Panc1 (cell line): ENCODE measurements at places on chromosomes 11 and 22. TPM values are rescaled to one million over a fixed set of nuclear protein-coding genes. Genes with fewer than 3 reads are reported as not detected.
A peak's percentile ranks its signal among the peaks of the same experiment; 100 is the strongest.

The CCDC85B gene
- total RNA-seq, result 85.4 TPM

DNA sequence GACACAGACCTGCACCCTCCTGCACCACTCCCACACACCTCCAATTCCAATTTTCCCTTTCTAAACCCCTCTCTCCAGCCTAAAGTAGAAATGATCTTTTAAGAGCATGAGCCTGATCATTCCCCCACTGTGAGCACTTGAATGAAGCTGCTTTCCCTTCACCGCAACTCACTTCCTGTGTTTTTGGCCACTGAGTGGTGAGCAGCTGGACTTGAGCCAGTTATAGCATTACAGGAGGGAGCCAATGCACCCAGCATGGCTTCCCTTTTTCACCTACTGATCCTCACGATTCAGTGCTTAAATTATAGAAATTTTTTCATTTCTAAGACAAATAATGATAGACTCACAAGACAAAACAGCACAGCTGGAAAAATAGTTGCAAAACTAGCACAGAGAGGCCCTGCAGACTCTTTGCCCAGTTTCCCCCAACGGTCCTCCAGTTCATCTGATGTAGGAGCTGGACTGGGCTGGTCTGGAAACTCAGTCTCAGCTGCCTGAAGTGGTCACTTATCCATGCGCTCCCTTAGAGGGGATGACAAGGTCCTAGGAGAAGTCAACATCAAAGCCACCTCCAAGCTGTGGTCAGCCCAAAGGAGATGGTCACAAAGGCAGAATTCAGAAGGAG lies 9.7 kb upstream of the APOL4 start:
- no peaks in the 10 kb centered on the region for H3K27me3 ChIP-seq
- H3K4me1 ChIP-seq, result no peaks in the 10 kb centered on the region
- no peak overlapping the region for H3K4me3 ChIP-seq

- H3K27ac ChIP-seq, result no peak overlapping the region
- H3K4me3 ChIP-seq, result no peak overlapping the region
- no peaks in the 10 kb centered on the region for H3K4me1 ChIP-seq
- no peaks in the 10 kb centered on the region for H3K27me3 ChIP-seq
These were observed 12.7 kb downstream of the TTLL8 start for GRCh38 chr22:50045211-50046018.

DNA sequence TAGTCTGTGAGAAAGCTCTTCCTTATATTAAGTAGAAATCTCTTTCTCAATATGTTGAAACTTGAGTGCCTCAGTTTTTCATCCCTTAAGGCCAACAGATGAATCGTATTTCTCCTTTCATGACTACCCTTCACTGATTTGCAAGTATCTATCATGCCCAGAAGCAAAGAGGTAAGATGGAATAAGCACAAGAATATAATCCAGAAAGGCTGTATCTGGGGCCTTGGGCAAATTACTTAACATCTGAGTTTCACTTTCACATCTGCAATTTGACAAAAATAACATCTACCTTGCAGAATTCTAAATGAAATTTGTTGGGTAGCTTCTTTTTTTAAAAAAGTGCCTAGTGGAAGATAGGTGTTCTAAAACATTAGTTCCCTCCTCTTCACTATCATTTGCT lies 552.4 kb upstream of the ANO5 start:
- H3K27me3 ChIP-seq, result no peaks in the 10 kb centered on the region
- DNase-seq, result no peak
- no peaks in the 10 kb centered on the region for H3K4me1 ChIP-seq
- H3K36me3 ChIP-seq, result no peaks in the 10 kb centered on the region

The SAA1 gene
- total RNA-seq, result 7.9 TPM

DNA sequence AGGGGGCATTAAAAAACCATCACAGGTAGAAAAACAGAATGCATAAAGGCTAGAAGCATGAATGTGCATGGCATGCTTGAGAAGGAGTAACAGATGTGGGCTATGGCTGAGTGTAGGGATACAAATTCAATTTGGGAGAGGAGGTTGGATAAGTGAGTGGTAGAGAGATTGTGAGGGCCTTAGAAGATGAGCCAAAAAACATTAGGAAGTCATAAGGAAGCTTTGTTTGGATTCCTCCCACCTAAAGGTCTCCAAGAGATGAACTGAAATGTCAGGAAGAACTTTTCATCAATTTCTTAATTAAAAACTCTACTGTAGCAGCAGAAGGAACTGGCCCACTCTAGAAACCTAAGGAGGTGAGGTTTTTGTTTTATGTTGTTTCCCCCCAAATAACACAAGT lies 41.2 kb upstream of the CSNK2A3 start:
- H3K36me3 ChIP-seq, result no peaks in the 10 kb centered on the region
- no peak overlapping the region for H3K4me3 ChIP-seq
- no peaks in the 10 kb centered on the region; the same call in 1 of the 2 replicates for H3K27me3 ChIP-seq

GRCh38 chr11:110757962-110758755 lies 45.9 kb upstream of the ARHGAP20 start:
- H3K27me3 ChIP-seq, result no peaks in the 10 kb centered on the region
- DNase-seq, result no peak

The DNAJB7 gene
- total RNA-seq, result not detected

The MIOX gene
- 0.23 TPM for total RNA-seq

DNA sequence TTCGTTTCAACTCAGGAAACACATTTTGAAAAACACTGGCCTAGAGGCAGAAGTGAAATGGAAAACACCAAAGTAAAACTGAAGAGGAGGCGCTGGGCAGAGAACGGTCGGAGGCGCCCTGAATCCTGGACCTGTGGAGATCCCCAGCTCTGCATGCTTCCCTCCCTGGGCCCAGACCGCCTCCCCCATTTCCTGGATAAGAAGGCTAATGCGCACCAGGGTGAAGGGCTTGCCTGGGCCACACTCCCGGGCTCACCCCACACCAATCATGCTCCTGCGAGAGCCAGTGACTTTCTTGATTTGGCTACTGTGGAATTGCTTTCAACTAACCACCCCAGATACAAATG lies 167.1 kb downstream of the CRYBB2 start:
- peaks cover 45% of the 10 kb centered on the region for H3K4me1 ChIP-seq
- no peak overlapping the region for H3K4me3 ChIP-seq
- no peak for DNase-seq

GRCh38 chr11:73974604-73975478 lies 7.8 kb downstream of the UCP2 start:
- H3K4me3 ChIP-seq, result no peak overlapping the region
- no peak for DNase-seq
- H3K4me1 ChIP-seq, result no peaks in the 10 kb centered on the region
- peaks cover 6% of the 10 kb centered on the region; the same call in 1 of the 2 replicates for H3K36me3 ChIP-seq
- H3K27ac ChIP-seq, result no peak overlapping the region

GRCh38 chr22:39664485-39665200 lies 94.1 kb downstream of the CACNA1I start:
- H3K4me1 ChIP-seq, result no peaks in the 10 kb centered on the region; the same call in 1 of the 2 replicates
- H3K27me3 ChIP-seq, result no peaks in the 10 kb centered on the region
- no peak overlapping the region for H3K27ac ChIP-seq

GRCh38 chr11:35167426-35167954 lies 28.5 kb downstream of the CD44 start:
- H3K36me3 ChIP-seq, result peaks cover 10% of the 10 kb centered on the region; the same call in 1 of the 2 replicates
- DNase-seq, result no peak
- H3K27ac ChIP-seq, result peak overlapping the region; percentile 99
- no peaks in the 10 kb centered on the region for H3K27me3 ChIP-seq
- no peak overlapping the region for H3K4me3 ChIP-seq

DNA sequence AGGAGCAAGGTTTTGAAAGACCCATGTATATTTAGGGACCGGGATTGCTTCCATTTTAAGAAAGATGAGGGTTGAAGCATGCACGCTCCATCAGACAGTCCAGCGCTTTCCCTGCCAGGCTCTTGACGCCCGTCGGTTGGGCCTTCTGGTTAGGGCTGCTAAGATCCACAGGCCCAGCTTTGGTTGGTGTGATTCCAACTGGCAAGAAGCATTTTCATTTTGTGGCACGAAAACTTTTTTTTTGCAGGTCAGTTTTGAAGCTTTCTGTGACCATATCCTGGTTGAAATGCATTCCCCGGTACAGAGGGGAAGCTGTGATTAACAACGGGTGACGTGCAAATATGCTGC lies 34.3 kb upstream of the MPPED1 start:
- no peaks in the 10 kb centered on the region for H3K4me1 ChIP-seq
- no peak for DNase-seq
- no peaks in the 10 kb centered on the region for H3K36me3 ChIP-seq
- 0 out of 2 replicates have a peak, but pooled peaks cover 2% of the 10 kb centered on the region for H3K27me3 ChIP-seq
- H3K27ac ChIP-seq, result no peak overlapping the region

DNA sequence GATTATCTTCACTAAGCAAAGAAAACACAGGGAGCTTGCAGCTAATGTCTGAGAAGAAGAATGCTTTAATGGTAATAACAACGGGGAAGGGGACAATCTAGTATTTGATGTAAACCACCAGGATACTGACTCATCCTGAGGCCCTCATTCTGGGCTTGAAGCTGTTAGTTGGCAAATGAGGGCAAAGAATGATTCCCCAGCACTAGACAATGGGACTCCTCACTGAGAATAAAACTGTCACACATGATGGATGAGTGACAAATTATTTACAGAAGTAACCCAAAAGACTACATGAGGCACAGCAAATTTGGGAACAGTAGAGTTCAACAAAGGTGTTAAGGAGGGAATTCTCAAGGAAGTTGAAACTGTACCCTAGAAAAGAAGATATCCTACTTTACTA lies 76.3 kb downstream of the FAM168A start:
- no peaks in the 10 kb centered on the region for H3K27me3 ChIP-seq
- H3K4me3 ChIP-seq, result no peak overlapping the region
- no peaks in the 10 kb centered on the region for H3K4me1 ChIP-seq
- DNase-seq, result no peak
- H3K36me3 ChIP-seq, result no peaks in the 10 kb centered on the region

DNA sequence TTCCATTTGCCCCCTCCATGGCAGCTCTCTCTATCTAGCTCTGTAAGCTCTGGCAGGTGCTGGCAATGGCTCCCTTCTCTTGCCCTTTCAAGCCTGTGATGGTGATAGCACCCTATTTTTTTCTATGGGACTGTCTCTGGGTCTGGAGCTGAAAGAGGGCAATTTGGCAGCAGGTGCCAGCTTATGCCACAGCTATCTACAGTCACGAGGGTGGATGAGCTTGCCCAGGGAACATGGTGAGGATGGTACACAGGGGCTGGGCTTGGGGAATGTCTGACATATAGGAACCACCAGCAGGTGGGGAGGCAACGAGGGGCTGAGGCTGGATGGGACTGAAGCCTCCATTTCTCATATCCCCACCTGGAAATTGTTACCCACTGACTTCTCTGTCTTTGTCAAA lies 175.4 kb upstream of the SYT13 start:
- DNase-seq, result no peak
- H3K4me1 ChIP-seq, result no peaks in the 10 kb centered on the region

- no peak overlapping the region for H3K4me3 ChIP-seq
- H3K27me3 ChIP-seq, result no peaks in the 10 kb centered on the region
- no peaks in the 10 kb centered on the region for H3K4me1 ChIP-seq
- DNase-seq, result no peak
- no peaks in the 10 kb centered on the region for H3K36me3 ChIP-seq
- no peak overlapping the region for H3K27ac ChIP-seq
These were observed 10.1 kb upstream of the OR4A15 start for GRCh38 chr11:55357560-55358184.

- H3K27ac ChIP-seq, result peak overlapping the region; percentile 100
- H3K4me1 ChIP-seq, result peaks cover 43% of the 10 kb centered on the region
These were observed 148.4 kb downstream of the ME3 start for GRCh38 chr11:86523738-86524619.

The CCDC188 gene
- total RNA-seq, result not detected

GRCh38 chr11:4884361-4884760 lies 2.7 kb downstream of the OR51T1 start:
- no peaks in the 10 kb centered on the region for H3K36me3 ChIP-seq
- no peaks in the 10 kb centered on the region for H3K4me1 ChIP-seq
- DNase-seq, result no peak
- H3K27me3 ChIP-seq, result no peaks in the 10 kb centered on the region
- H3K27ac ChIP-seq, result no peak overlapping the region

DNA sequence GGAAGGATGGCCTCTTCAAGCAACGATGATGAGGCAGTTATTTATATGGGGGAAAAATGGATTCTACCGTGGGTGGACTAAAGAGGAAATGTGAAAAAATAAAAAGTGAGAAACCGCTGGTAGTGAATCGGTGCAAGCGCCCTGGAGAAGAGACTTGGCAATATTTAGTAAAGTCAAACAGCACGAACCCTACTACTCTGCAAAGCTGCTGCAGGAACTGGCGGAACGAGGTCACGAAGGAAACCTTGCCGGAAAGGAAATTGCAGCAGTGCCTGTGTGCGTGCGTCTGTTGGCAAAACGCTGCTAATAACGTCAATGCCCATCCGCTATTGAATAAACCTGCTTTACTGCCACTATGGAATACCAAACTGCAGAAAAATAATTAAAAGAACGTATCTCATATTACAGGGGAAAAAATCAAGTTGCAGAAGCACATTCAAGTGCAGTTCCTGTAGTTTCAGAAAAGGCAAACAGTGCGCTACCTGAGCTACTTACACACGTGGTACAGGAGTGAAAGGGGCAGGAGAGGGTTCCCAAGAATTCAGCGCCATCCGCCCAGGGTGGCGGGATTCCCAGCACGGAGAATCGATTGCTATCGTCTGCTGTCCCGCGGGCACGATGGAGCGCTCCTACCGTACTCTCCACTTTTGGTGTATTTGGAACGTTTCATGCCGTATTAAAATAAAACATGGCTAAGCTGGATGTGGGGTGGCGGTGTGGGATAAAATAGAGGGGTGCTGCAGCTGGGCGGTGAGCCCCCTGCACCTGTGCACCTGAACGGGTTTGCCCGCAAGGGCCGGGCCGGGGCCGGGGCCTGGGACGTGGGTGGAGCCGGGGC lies 585 bp upstream of the NADSYN1 start:
- H3K27ac ChIP-seq, result peak overlapping the region; percentile 73
- peaks cover 23% of the 10 kb centered on the region for H3K4me1 ChIP-seq
- peak overlapping the region; percentile 77 for H3K4me3 ChIP-seq
- no peak for DNase-seq

DNA sequence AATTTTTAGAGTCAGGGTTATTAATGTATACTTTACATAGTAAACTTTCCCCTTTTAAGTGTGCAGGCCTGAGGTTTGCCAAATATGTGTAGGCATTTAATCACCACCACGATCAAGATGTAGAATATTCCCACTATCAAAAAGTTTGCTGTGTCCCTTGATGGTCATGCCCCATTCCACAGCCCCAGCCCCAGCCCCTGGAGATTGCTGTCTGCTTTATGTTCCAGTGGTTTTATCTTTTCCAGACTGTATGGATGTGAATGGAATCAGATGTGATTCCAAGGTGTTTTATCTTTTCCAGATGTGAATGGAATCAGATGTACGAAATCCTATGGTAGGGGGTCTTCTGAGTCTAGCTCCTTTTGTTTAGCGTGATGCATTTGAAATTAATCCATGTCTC lies 93.1 kb upstream of the B3GAT1 start:
- no peaks in the 10 kb centered on the region for H3K4me1 ChIP-seq
- H3K4me3 ChIP-seq, result no peak overlapping the region
- no peaks in the 10 kb centered on the region for H3K36me3 ChIP-seq
- peaks cover 2% of the 10 kb centered on the region for H3K27me3 ChIP-seq
- DNase-seq, result no peak

DNA sequence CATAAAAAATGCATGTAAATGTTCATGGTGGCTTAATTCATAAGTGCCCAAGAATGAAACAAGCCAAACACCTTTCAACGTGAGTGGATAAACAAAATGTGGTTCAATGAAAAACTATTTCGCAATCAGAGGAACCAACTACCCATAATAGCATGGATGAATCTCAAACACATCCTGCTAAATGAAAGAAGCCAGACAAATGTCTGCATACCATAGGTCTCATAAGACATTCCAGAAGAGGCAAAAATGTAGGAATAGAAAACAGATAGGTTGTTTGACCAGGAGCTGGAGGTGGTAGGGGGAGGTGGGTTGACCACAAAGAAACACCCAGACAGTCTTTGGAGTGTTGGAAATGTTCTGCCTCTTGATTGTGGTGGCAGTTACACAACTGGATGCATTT lies 13.2 kb upstream of the OSBPL5 start:
- DNase-seq, result no peak
- no peak overlapping the region for H3K4me3 ChIP-seq
- peaks cover 4% of the 10 kb centered on the region; the same call in 1 of the 2 replicates for H3K27me3 ChIP-seq
- no peak overlapping the region for H3K27ac ChIP-seq

The CCDC179 gene
- total RNA-seq, result not detected
